Lung (tissue), 17 donors: ENCODE measurements at places on chromosomes 3 and 15.
A peak's percentile ranks its signal among the peaks of the same experiment; 100 is the strongest.

- peak; percentile 85 for DNase-seq
Measured at GRCh38 chr15:63502843-63503738, 1.3 kb upstream of the USP3 start.

DNA sequence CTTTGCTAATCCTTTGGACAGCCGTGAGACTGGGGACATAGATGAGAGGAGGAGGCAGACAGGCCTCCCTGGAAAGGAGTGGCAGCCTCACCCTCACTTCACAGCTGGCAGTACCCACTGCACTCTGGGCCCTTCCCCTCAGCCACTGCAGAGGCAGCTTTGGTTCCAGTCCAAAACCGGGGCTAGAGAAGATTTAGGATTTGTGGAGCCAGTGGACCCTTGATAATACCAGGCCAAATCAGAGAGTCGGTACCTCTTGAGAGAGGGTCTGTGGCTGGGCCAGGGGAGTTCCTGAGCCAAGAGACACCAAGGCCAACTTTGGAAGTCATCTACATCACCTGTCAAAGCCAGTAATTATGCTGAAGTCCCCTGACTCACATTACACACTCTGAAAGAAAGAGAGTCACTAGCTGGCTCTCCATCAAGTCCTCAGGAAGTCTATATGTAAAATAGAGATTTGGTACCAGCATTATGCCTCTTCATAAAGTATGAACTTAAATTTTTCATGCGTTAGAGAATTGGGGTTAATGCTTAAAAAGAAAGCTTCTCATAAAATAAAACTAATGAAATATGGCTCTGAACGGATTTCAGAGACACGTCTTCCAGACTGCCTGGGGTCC lies 244.1 kb upstream of the SEMA6D start:
- DNase-seq = no peak

- DNase-seq = no peak
Measured at GRCh38 chr15:68546318-68546717, 32.5 kb upstream of the CORO2B start.

- DNase-seq = peak; percentile 70
Measured at GRCh38 chr3:102180280-102180931, 254.4 kb upstream of the ZPLD1 start.

- no peak for DNase-seq
Measured at GRCh38 chr15:100183921-100184495, 157.8 kb downstream of the ADAMTS17 start.

GRCh38 chr15:98596885-98597392 lies 51.4 kb upstream of the IGF1R start:
- peak; percentile 80 for DNase-seq

DNA sequence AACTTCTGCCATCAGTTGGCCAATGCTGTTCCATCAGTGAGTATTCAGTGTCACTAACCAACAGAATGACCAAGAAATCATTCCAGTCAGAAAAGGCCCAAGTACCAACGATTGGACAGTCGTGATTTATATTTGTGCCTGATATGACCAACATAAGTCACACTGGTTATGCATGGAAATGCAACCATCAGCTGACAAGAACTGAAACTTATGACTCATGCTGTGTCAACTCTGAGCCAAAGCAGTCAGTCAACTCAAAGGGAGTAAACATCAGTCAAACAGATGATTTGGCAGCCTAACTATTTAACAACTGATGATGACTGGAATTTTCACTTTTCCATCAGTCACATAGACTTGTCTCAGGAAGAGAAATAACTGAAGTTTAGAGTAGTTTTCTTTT lies 142.4 kb downstream of the ANXA2 start:
- DNase-seq = no peak

GRCh38 chr3:40930756-40931155 lies 268.5 kb upstream of the CTNNB1 start:
- DNase-seq = no peak

- peak; percentile 52 for DNase-seq
Measured at GRCh38 chr3:192121923-192122322, 605.4 kb downstream of the FGF12 start.

DNA sequence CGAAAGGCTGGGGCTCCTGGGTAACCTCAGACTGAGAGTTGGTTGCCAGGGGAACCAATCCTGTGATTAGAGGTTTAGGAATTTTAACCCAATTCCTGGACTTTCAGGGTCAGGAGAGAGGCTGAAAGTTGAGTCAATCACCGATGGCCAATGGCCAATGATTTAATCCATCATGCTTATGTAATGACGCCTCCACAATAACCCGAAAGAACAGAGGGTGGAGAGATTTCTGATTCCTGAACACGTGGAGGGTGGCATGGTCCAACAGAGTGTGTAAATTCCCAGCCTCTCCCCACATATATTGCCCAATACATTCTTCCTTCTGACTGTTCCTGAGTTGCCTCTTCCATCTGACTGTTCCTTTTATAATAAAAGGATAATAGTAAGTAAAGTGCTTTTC lies 137.2 kb upstream of the CBLB start:
- DNase-seq = no peak

- peak; percentile 68 for DNase-seq
Measured at GRCh38 chr15:63233667-63234423, 43.6 kb upstream of the APH1B start.

DNA sequence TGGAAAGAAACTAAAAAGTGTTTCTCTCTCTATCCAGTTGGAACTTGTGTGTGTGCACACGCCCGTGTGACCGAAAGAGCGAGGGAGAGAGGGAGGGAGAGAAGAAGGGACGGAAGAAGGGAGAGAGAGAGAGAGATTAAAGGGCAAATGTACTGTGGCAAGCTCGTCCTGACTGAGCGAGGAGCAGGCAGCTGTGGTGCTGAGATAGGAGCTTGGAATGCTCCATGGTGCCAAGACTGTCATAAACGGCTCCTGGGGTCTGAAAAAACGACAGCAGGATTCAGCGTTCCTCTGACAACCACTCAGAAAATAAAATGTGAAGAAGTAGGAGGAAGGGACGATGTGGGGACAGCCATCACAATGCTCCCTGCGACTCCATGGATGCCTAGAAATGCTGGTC lies 276.0 kb downstream of the SV2B start:
- no peak for DNase-seq

DNA sequence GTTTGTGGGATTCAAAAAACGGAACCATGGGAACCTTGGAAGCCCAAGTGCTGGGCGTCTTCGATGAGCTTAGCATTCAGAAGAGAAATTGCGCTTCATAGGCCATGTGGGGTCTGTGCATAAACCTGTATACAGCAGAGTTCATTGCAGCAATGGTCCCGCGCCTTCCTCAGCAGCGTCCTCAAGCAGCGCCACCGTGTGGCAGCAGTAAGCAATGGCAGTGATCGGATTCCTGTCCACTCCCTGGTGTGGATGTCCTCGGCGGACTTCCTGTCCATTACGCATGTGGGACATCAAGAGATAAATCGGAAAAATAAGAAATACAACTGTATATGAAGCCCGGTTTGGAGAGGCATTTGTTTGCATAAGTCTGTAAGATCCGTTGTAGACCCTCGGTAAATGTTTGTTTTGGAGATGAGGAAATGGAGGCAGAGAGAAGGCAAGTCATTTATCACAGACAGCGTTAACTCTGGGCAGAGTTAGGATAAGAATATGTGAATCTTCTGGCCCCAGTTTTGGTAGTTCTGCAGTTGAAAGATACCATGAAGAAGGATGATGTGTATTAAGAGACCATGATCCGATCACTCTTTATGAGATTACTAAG lies 57.7 kb downstream of the CNTN4 start:
- DNase-seq = no peak

GRCh38 chr3:57709559-57709958 lies 16.7 kb upstream of the DENND6A start:
- DNase-seq = no peak

DNA sequence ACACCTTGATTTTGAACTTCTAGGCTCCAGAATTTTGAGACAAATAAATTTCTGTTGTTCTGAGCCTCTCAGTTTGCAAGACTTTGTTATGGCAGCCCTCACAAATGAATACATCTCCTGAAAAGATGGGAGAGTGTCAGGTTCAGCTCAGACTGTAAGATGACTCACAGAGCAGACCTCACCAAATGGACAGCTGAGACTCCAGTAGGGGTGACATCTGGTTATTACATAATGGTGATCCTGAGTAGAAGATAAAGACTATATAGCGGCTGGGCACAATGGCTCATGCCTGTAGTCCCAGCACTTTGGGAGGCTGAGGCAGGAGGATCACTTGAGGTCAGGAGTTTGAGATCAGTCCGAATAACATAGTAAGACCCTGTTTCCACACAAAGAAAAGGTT lies 26.2 kb upstream of the MTMR14 start:
- DNase-seq = no peak

DNA sequence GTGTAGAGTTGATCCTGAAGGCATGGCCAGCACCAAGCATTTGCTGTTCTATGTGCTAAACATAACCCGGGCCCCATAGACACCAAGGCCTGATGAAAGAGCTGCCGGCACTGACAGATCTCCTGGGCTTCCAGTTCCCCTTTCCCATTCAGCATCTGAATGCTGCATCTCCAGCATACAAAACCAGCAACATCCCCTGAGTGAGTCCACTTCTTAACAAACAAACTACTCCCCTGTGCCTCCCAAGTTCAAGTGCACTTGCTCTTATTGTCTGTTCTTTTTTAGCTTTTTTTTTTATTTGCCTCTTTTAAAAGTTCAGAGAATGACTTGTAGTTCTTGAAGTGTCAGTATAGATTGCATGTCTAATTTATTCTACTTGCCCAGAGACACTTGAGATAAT lies 156.0 kb downstream of the EDEM1 start:
- DNase-seq = no peak

GRCh38 chr3:193297421-193297820 lies 56.4 kb downstream of the PLAAT1 start:
- DNase-seq = no peak

GRCh38 chr15:42031198-42031915 lies 10.5 kb upstream of the PLA2G4E start:
- DNase-seq = no peak

DNA sequence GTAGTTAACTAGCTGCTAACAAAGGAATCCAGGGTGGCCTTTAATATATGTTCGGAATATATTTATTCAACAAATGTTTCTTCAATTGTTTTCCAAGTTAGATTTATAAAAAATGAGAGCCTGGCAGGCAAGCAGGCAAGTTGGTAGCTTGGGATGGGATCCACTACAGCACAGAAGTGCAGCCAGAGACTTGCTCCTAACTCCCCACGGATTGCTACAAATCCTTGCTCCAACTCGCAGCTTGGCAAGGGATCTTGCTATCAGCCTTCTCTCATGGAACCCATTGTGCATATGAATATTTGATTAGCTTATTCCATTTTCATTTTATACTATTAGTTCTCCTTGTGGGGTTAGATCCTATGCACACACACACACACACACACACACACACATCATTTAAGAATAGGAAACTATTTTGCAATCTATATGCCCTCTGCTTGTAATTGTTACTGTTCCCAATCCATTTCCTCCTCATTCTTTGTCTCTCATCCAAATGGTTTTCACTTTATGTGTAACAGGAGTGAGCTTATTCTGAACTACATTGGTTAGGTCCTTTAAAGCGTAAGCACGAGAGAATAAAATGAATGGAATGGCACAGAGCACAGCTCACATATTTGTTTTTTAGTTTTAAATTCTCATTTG lies 505.6 kb downstream of the LPP start:
- no peak for DNase-seq

DNA sequence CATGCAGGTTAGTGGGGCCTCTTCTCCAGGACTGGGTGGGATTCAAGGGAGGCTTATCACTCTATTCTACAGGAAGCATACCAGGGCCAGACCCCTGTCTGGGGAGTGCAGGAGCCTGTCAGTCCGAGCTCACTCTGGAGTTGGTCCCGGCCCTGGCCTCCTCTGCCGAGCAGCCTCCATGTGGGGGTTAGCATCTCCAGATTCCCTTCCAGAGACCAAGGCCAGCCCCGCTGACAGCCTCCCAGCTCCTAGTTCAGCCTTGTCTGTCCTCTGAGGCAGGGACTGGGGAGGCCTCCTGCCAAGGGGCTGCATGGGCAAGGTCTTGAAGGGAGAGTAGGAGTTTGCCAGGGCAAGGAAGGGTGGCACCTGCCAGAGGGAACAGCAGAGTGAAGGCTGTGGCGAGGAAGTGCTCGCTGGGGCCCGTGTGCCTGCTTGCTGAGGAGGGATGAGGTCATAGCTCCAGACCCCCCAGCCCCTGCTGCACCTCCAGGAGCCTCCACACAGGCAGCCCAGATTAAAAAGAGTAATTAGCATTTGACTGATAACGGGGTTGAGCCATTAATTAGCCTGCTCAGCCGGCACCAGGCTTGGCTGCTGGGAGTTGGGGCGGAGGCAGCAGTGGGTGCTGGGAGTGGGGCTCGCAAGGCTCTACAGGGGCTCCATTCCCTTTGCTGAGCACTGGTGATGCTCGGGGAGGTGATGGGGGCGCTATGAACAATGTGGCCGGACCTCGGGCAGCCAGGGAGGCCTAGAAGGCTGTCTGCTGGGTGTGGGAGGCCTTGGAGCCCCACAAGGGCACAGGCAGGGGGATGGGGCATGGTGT lies 54.3 kb downstream of the DNAJB8 start:
- no peak for DNase-seq

DNA sequence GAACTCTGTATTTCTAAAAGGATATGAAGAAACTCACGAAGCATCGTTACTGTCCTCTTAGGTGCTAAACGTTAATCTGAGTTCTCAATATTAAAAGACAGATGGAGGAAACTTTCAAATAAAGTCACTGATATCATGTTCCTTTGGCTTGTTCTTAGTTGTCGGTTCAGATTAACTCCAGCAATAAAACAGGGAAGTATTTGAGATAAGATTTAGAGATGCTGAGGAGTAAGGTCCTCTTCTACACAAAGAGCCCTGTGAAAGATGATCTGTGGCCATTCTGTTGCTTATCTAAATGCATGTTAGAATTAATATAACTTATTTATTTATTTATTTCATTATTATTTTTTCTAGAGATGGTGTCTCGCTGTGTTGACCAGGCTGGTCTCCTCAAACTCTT lies 19.2 kb downstream of the AKAP13 start:
- no peak for DNase-seq

GRCh38 chr3:186540835-186541226 lies 3.3 kb downstream of the CRYGS start:
- no peak for DNase-seq
